ENCODE measurements at places on chromosomes 6 and 20.
A peak's percentile ranks its signal among the peaks of the same experiment; 100 is the strongest.

DNA sequence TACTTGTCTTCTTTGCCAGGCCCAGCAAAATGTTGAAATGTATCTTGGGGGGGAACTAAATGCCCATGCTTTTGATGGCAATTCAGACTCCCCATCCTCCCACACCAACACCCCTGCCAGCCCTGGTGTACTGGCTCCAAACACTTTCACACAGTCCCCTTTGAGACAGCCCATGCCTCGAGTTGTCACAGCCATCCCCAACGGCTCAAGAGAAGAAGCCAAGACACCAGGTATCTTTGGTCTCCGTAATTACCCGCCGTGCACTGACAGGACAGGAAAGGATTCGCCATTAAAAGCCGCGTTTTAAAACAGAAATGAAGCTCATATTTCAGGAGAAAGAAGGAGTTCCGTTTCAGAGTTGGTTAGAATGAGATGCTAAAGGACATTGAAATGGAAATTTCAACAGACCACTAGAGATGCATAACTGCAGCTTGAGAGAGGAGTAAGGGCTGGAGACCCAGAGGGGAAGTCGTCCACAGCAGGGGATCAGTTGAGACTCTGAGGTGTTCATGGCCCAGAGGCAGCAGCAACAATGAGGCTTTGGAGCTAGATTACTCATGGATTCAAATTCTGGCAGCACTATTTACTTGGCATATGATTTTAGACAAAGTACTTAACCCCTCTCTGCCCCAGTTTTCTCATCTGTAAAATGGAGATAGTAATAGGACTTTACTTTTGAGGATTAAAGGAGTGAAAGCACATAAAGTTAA, 63.5 kb upstream of the ADGRF1 start:
- no peak for DNase-seq

DNA sequence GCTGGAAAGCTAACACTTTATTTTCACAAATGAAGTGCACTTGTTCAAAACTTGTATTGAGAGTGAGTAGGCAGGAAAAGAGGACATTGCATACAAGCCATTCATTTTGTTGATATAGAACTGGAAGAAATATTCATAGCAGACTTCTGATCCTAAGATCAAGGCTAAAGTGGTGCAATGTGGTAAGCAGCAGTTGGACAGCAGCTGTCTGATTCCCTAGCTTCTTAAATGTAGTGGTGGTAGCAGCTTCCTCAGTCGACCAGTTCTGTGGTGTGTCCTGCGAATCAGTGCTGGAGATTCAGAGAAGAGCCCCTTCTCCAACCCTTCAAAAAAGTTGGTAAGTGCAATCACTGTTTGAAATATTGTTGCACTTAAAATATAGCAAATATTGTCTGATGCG, 281.7 kb upstream of the GJE1 start:
- DNase-seq, result no peak

DNA sequence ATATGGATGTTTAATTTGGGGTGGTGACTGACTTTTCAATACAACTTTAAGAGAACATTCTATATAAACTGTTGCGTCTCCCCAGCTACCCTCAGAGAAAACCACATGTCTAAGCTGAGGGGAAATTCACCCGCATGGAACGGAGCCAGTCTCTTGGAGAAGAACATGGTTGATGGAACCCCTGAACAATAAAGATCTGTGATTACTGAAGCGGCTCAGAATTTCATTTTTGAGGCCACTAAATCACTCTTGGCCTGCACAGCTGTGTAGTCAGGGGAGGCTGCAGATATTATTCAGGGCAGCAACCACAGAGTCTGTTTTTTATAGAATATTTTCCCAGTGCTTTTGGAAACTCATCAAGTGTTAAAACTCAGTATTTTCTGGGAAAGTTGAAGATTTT, 73.8 kb downstream of the EYA4 start:
- DNase-seq, result peak; percentile 33

DNA sequence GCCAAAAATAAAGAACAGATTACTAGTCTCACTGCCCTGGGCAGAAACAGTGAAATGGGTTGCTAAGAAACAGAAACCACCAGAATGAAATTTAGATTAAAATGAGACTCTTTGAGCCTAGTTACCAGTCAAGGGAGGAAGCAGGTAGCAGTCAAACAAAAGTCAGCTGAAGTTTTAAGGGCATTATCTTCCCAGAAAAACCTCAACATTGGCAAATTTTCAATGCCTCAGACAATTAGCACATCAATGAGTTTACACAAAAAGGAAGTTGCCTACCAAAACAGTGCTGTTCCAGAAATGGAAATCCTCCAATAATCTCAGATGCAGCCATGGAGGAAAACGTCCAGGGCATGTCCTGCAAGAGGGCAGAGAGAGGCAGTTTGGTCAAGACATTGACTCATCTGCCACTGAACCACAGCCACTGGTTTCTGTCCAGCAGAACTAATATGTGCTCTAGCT, 399.7 kb upstream of the ADGRB3 start:
- peak; percentile 84 for DNase-seq

- peak; percentile 59 for DNase-seq
These were observed at the start of gene PABPC1L for GRCh38 chr20:44909872-44910689. Gene PABPC1L, plus strand, starts transcription at chr20:44910060. Its CDS starts 84 bp downstream, at chr20:44910144.

- no peak for DNase-seq
These were observed 30.8 kb downstream of the SF3B5 start for GRCh38 chr6:144064402-144065212.

DNA sequence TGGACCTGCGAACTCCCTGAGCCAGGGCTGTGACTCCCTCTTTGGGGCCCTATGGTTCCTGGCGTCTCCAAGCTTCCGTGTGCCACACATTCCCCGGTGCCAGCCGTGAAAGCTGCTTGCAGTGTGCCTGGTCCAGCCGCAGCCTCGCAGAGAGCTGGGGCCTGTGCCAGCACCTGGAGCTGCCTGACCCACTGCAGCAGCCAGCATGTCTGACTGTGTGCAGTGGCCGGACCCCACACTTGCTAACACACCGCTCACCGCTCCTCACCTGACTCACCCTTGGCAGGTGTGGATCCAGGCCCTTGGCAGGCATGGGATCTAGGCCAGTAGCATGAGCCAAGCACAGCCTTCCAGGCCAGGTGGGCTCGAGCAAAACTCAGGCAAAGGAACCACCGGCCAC, 227.5 kb downstream of the OTOR start:
- DNase-seq, result no peak

DNA sequence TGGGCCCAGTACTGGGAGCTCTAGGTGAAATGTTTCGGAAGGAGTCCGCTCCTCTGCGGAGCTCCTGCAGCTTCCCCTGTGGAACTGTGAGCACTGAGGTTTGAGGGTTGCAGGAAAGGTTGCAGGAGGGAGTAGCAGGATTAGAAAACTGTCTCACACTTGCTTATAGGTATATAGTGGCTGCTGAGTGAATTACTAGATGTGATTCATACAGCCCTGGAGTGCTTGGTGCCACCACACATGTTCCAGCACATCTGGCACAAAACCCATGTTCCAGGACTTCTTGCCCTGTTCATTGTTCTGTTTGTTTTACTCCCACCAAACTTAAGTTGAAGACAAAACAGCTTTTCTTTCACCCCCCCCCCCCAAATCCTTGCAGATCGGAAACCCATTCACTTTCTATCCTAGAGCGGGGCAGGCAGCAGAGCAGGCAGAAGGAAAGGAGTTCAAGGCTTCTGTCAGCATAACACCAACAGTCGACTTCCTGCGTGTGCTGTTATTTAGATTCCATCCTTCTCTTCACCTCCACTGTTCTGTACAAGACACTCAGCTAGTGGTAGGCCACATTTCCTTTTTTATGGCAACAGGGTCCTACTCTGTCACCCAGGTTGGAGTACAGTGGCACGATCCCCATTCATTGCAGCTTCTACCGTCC, 669 bp upstream of the PEX6 start:
- peak; percentile 48 for DNase-seq
